ENCODE measurements at places on chromosomes 7 and 10. TPM values are rescaled to one million over a fixed set of nuclear protein-coding genes. Genes with fewer than 3 reads are reported as not detected.

Gene NUTM2A
- 1.6 TPM for total RNA-seq

GRCh38 chr7:129845972-129846327 lies 106.8 kb downstream of the UBE2H start:
- DNase-seq: no peak

DNA sequence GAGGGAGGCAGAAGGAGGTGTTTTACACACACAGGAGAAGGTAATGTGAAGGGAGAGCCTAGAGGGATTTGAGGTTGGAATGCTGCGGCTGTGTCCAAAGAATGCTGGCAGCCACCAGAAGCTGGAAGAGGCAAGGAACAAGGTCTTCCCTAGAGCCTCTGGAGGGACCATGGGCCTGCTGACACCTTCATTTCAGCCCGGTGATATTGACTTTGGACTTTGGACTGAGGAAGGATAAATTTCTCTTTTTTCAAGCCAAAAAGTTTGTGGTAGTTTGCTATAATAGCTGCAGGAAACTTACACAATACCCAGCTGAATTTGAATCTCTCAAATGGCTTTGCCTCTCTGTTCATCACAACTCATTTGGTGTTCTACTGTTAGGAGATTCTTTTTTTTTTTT lies 34.6 kb downstream of the UBN2 start:
- no peak for DNase-seq

DNA sequence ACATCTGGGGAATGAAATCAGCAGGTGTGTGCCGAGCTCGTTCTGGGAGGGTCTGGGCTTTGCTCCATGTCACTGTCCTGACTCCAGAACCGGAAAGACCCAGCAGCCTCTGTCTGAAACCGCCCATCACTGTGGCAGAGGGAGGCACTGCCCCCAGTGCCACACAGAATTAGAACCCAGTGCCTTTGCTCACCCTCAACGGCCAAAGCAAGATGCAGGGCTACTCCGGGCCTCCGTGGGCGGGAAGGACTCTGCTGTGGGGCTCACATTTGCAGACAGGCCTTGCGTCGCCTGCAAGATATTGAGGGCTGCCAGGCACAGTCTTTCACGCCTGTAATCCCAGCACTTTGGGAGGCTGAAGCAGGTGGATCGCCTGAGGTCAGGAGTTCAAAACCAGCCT lies 219.2 kb upstream of the PPP2R2D start:
- DNase-seq: no peak

- no peak for DNase-seq
These were observed 48.0 kb downstream of the PUS7 start for GRCh38 chr7:105474045-105474444.

GRCh38 chr7:127208351-127208750 lies 44.4 kb downstream of the GRM8 start:
- no peak for DNase-seq

DNA sequence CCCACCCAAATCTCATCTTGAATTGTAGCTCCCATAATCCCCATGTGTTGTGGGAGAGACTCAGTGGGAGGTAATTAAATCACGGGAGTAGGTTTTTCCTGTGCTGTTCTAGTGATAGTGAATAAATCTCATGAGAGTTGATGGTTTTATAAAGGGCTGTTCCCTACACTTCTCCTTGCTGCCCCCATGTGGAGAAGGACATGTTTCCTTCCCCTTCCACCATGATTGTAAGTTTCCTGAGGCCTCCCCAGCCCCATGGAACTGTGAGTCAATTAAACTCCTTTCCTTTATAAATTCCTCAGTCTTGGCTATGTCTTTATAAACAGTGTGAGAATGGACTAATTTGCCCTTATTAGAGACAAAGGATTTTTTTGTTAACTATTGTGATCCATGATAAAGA lies 48.5 kb upstream of the MKX start:
- DNase-seq: no peak

DNA sequence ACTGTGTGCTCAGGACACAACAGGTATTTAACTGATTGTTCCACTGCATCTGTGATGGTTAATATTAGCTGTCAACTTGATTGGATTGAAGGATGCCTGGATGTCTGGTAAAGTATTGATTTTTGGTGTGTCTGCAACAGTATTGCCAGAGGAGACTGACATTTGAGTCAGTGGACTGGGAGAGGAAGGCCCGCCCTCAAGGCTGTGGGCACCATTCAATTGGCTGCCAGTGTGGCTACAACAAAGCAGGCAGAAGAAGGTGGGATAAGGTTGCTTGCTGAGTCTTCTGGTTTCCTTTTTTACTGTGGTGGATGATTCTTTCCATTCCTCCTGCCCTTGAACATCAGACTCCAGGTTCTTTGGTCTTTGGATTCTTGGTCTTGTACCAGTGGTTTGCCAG lies 137.1 kb upstream of the FAM13C start:
- no peak for DNase-seq

- no peak for DNase-seq
These were observed 13.3 kb downstream of the SLC37A3 start for GRCh38 chr7:140384894-140385545.

DNA sequence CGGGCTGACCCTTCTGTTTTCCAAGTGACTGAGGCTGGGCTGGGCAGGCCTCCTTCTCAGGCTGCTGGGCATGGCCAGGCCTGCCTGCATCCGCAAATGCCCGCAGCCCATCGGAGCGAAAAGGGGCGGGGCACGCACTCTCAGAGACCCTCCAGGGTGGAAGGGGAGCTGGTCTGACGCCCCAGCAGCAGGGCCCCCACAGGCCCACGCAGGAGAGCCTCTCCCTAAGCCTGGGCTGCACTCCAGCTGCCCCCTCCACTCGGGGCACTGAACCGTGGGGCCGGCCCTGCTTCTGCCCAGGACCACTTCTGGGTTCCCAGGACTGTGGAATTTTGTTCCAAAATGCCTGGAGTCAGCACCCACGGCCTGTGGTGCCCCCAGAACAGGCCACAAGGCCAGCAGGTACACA lies 9.3 kb downstream of the ADAP1 start:
- DNase-seq: no peak

DNA sequence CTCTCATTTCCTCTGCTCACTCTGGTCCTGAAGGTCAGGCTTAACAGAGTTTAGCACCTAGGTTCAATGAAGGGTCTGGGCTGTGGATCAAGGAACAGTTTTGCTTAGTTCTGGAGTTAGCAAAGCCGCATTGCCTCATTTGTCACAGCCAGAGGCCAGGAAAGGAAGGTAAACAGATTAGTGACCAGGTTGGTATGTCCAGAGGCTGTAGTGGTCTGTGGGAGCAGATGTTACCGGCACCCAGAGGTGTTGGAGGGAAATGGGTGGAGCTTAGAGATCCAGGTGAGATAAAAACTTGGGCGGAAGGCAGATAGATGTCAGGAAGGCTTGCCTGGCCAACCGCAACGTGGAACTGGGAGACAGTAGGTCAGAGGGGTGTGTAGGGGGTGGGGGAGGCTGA lies 36.6 kb upstream of the ZMIZ2 start:
- DNase-seq: peak; percentile 27

Measured in cardiac septum (tissue), 1 donor.